K562 (cell line): ENCODE measurements at places on chromosomes 3 and 15. TPM values are rescaled to one million over a fixed set of nuclear protein-coding genes. Genes with fewer than 3 reads are reported as not detected.
A peak's percentile ranks its signal among the peaks of the same experiment; 100 is the strongest.

DNA sequence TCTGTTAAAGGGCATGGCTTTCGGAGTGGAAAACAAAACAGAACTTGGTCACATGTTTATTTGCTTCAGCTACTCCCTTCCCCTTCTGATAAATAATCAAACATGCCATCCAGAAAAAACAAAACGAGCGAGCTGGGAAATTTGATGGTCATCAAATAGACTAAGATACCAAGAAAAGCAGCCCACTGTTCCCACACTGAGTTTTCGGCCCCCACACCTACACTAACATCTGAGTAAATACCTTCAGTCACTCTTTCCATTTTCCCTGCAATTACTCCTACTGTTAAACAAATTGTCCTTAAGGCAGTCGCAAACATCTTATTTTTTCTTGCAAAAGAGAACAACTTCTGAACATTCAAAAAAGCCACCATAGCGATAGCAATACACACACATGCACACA, 454.6 kb downstream of the FOXP1 start:
- H3K27ac ChIP-seq = peak overlapping the region; percentile 83
- no peaks in the 10 kb centered on the region for H3K4me1 ChIP-seq
- no peaks in the 10 kb centered on the region for H3K27me3 ChIP-seq
- DNase-seq = peak; percentile 21
- peak overlapping the region; percentile 43 for H3K4me3 ChIP-seq
- H3K36me3 ChIP-seq = no peaks in the 10 kb centered on the region

DNA sequence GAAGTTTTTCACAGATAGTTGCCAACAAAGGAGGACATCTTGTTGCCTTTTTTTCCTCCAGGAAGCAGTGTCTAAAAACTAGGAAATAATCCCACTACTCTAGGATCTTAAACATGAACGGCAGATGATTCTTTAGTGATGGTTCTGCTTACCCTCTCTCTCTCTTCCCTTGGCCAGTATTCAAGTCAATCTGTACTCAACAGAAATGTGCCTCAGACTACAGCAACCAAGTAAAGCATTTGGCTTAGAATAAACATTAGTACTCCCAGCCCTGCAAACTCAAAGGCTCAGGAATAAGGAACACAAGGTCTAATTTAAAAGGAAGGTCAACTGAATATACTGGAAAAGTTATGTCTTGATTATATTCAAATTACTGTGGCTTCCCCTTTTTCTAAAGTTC, 8.7 kb downstream of the NPTN start:
- H3K27ac ChIP-seq = no peak overlapping the region
- DNase-seq = no peak
- no peaks in the 10 kb centered on the region for H3K36me3 ChIP-seq
- H3K27me3 ChIP-seq = no peaks in the 10 kb centered on the region
- H3K4me3 ChIP-seq = no peak overlapping the region

DNA sequence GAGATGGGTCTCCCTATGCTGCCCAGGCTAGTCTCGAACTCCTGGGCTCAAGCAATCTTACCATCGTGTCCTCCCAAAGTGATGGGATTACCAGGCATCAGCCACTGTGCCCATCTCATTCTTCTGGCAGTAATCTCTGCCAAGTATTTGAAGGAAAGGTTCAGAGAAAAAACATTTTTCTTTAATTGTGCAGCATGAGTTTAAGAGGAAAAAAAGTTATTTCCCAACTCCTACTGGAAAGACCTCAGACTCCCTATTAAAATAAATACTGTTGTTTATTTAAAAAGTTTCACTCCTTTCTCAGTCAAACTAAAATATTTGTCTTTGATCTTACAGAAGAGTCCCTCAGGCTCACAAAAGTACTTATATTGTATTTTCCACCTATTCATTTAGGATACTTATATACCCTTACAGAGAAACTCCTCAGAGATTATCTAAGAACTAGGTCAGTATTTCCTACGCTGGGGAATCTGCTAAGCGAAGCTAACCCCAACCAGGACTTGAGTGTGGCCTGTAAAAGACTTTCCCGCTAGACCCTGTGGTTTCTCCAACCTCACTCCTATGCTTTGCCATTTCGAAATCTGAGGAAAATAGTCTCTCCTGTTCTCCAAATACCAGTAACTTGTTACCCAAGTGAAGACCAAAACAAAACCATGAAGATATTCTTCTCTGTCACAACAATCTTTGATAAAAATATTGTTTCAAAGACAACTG, 28.7 kb downstream of the WWTR1 start:
- DNase-seq = no peak
- no peaks in the 10 kb centered on the region for H3K36me3 ChIP-seq
- H3K27ac ChIP-seq = no peak overlapping the region
- no peaks in the 10 kb centered on the region for H3K4me1 ChIP-seq

PYGO1 gene
- total RNA-seq = 0.07 TPM in 1 of 2 replicates, not detected in the other

DNA sequence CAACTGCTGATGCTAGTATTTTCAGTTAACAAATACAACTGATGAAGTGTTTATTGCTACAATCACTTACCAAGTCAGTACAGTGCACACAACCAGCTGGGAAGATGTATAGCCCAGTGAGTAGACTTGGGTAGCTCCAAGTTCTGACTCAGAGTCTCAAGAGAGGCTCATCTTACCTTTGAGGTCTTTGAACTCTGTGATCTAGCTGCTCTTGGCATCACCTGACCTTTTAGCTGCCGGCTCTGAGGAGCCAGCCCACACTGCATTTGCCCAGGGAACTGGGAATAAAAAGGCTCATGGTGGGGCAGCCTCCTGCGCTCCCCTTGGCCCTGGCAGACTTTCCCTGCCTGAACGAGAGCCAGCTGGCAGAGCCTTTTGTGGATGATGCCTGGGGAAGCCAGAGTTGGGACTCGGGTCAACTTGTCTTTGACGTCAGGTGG, 82.6 kb downstream of the CEMIP start:
- H3K4me3 ChIP-seq = no peak overlapping the region
- no peak for DNase-seq
- H3K36me3 ChIP-seq = no peaks in the 10 kb centered on the region
- peaks cover 52% of the 10 kb centered on the region for H3K27me3 ChIP-seq
- H3K4me1 ChIP-seq = no peaks in the 10 kb centered on the region

GRCh38 chr15:45276831-45277230, 24.8 kb downstream of the SLC28A2 start:
- H3K27ac ChIP-seq = no peak overlapping the region
- no peaks in the 10 kb centered on the region for H3K27me3 ChIP-seq
- peak; percentile 16 for DNase-seq
- peaks cover 4% of the 10 kb centered on the region; the same call in 1 of the 2 replicates for H3K4me1 ChIP-seq
- no peaks in the 10 kb centered on the region for H3K36me3 ChIP-seq

PEX11A gene
- total RNA-seq = not detected in 2 replicates

CHRNA3 gene
- not detected in 2 replicates for total RNA-seq

IL17RB gene
- 1.2 and 1.5 TPM in 2 replicates for total RNA-seq

GRCh38 chr15:76178296-76179000, 118.7 kb downstream of the TMEM266 start:
- no peak for DNase-seq
- no peaks in the 10 kb centered on the region for H3K4me1 ChIP-seq

- no peaks in the 10 kb centered on the region for H3K27me3 ChIP-seq
- H3K4me1 ChIP-seq = no peaks in the 10 kb centered on the region
- H3K4me3 ChIP-seq = no peak overlapping the region
- DNase-seq = no peak
- no peaks in the 10 kb centered on the region for H3K36me3 ChIP-seq
Measured at GRCh38 chr3:171199473-171199829, 172.9 kb upstream of the SLC2A2 start.

- H3K27ac ChIP-seq = no peak overlapping the region
- no peak for DNase-seq
- H3K27me3 ChIP-seq = no peaks in the 10 kb centered on the region; the same call in 1 of the 3 replicates
Measured at GRCh38 chr15:62498712-62499111, 333.6 kb upstream of the C2CD4B start.

GRCh38 chr3:53844262-53845102, 1.7 kb downstream of the CHDH start:
- H3K27me3 ChIP-seq = peaks cover 25% of the 10 kb centered on the region
- no peak overlapping the region for H3K4me3 ChIP-seq
- DNase-seq = no peak
- H3K27ac ChIP-seq = no peak overlapping the region

MASP1 gene
- 0.13 and 0.22 TPM in 2 replicates for total RNA-seq

LZTFL1 gene
- total RNA-seq = 15.3 TPM in 2 replicates

NPAP1 gene
- total RNA-seq = not detected in 2 replicates
